ENCODE measurements at places on chromosomes 7 and 10. TPM values are rescaled to one million over a fixed set of nuclear protein-coding genes. Genes with fewer than 3 reads are reported as not detected.

GRCh38 chr10:82331716-82332115 is 456.7 kb downstream of the NRG3 start:
- no peak for DNase-seq

GRCh38 chr7:90836937-90837336 is 240.8 kb downstream of the CDK14 start:
- no peak for DNase-seq

The COX19 gene
- total RNA-seq, result 6.5 TPM

- DNase-seq, result no peak
Measured at GRCh38 chr7:132035517-132036362, 479.3 kb upstream of the PODXL start.

The CRCP gene
- total RNA-seq, result 37.9 TPM

DNA sequence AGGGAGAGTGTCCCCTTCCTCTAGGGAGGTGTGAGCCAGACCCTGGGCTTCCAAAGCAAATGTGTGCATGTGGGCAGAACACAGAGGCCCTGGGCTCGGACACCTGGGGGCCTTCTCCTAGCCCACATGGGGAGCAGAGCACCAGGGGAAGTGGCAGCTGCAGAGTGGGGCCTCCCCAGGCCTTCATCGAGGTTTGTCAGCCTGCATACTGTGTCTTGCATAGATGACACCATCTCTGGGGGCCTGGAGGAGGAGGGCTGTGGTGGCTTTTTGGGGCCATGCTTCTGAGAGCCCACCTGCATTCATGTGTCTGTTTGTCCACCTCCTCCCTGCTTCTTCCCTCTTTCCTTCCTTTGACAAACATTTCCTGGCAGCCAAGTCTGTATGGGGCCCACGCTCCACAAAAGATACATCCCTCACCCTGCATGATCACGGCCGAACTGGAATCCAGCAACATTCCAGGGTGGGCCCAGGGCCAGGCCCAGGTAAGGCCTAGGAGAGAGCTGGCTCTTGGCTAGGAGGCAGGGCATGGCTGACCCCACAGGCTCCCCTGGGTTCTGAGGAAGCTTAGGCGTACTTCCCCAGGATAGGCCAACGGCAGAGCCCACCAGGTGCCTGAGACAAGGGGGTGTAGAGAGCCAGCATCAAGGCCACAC is 79.2 kb downstream of the ZMIZ1 start:
- no peak for DNase-seq

The C10orf143 gene
- total RNA-seq, result 0.96 TPM

GRCh38 chr10:103745341-103746247 is 109.8 kb downstream of the SH3PXD2A start:
- peak; percentile 78 for DNase-seq

GRCh38 chr10:24480447-24480846 is 243.2 kb downstream of the ARHGAP21 start:
- DNase-seq, result no peak

The CYP2W1 gene
- total RNA-seq, result not detected

The UPK3B gene
- not detected for total RNA-seq

- peak; percentile 94 for DNase-seq
Measured at GRCh38 chr10:80498833-80499741, 38.6 kb upstream of the SH2D4B start.

DNA sequence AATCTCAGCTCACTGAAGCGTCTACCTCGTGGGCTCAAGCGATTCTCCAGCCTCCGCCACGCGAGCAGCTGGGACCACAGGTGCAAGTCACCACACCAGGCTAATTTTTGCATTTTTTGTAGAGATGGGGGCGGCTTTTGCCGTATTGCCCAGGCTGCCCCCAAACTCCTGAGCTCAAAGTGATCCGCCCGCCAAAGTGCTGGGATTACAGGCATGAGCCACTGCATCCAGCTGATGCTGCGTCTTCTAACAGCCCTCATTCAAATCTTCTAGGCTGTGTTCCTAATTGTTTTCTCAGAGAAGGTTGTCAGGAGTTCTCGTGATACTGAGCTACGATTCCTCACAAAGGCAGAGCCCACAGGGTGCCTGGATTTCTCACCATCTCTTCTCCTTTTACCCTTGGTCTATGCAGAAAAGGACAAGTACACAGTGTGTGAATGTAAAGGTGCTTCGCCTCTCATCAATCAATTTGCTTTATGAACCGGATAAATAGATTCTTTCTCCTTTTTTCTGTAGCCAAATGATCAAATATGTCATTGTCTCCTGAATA is 247.3 kb upstream of the PTN start:
- DNase-seq, result no peak

GRCh38 chr10:97548828-97549455 is 23.6 kb upstream of the ANKRD2 start:
- DNase-seq, result no peak

- DNase-seq, result no peak
Measured at GRCh38 chr10:34161777-34162370, 653.2 kb downstream of the PARD3 start.

The TSPAN12 gene
- 6.4 TPM for total RNA-seq

The TRPV5 gene
- not detected for total RNA-seq

DNA sequence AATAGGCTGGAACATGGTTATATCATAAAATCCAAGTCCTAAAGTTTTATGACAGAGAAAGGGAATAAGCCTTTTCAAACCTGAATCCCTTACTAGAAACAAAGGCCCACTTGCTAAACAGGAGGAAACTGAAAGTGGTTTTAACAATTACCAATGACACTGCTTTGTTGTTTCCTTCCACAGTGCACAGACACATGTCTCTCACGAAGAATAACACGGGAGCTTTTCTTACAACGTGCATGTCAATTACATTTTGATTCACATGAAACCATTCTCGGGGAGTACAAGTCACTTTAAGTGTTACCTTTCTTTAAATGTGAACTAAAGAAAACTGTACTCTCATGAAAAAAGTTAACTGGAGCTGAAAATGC is 1.4 kb downstream of the MRPS33 start:
- DNase-seq, result no peak

- no peak for DNase-seq
Measured at GRCh38 chr7:50341724-50342123, 37.2 kb downstream of the IKZF1 start.

The GFRA1 gene
- total RNA-seq, result 2.1 TPM

The AKR1C2 gene
- total RNA-seq, result 10.0 TPM

The TRIL gene
- total RNA-seq, result 0.32 TPM

The OR2A5 gene
- not detected for total RNA-seq

The DNAJC12 gene
- total RNA-seq, result 9.4 TPM

GRCh38 chr7:95251966-95252365 is 72.4 kb downstream of the PON1 start:
- DNase-seq, result no peak

- no peak for DNase-seq
Measured at GRCh38 chr7:118183428-118183785, 557 bp upstream of the LSM8 start.

The CLDN12 gene
- 31.2 TPM for total RNA-seq

DNA sequence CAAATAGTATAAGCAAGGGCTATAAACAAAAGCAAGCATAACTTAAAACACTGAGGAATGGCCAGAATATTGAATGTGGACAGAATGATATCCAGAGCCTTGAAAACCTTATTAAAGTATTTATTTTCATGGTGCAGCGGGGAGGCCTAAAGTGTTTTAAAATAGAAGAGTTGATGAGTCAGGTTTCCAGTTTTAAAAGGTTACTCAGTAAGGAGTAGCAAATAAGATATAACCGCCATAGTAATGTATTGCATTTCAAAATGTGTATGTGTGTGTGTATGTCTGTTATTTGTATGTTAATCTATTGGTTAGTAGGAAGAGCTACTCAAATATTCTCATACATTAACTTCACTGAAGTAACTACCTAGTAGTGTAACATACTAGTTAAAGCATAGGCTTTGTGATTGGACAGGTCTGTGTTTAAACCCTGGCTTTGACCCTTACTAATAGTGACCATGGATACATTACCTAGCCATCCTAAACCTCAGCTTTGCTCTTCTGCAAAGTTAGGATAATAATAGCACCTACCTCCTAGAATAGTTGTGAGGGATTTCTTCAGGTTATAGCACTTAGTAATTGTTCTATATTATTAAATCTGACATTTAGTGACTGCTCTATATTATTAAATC is 16.9 kb downstream of the CUTC start:
- no peak for DNase-seq

The ELMO1 gene
- not detected for total RNA-seq

The SPDYE2 gene
- not detected for total RNA-seq

DNA sequence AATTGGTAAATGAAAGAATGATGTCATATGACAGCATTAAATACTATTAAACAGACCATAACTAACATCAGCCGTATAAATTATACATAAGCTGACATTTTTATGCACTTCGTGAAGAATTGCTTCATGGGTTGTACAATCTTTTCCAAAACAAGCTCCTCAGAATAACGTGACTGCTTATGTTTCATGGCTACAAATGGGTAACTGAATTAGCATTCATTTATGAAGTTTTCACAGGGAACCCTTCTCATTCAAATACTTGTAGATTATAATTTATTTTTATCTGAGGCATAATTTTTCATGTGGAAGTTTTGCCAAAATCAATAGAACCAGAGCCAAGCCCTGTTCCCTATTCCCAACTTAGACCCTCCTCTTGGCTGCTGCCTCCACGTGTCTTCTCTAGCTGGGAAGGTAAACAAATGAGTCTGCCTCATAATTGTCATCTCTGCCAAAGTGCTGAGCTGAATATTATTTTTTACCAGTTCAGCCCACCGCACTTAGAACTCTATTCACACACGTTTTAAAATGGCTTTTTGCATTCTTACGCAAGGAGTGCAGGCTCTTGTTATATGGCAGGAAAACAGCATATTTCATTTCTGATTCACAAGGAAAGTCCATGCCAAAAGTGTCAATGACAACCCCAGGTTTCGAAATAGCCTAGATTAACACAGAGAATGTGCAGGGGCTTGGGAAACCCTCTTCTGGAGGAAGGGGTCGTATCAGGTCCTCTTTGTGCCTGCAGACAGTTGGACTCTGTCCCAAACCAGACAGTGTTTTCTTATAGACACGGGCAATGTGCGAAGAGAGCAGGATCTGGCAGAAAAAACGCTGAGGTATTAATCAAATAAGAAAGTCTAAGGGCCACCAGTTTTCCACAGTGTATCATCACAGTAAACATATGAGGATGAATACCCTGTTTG is 370.7 kb upstream of the MGMT start:
- DNase-seq, result no peak

The BTBD16 gene
- total RNA-seq, result not detected

The CHRM2 gene
- 0.06 TPM for total RNA-seq

GRCh38 chr7:156754201-156754600 is 113.6 kb downstream of the RNF32 start:
- DNase-seq, result no peak

- DNase-seq, result peak; percentile 62
Measured at GRCh38 chr7:55109404-55110167, 90.8 kb downstream of the EGFR start.

The C7orf33 gene
- total RNA-seq, result not detected

- DNase-seq, result no peak
Measured at GRCh38 chr7:96205665-96206064, 116.2 kb downstream of the SLC25A13 start.

The SEMA3D gene
- under 0.01 TPM for total RNA-seq
